Stimulated activated CD4-positive, alpha-beta T cell treated with anti-CD3 and anti-CD28 coated beads, Interleukin-12 subunit alpha, Interleukin-12 subunit beta, amount 100 ng/mL, for 48 hours (primary cell): ENCODE measurements at places on chromosomes 5 and 9.

- DNase-seq: no peak
These were observed 3.4 kb downstream of the SLC6A19 start for GRCh38 chr5:1204693-1205242.

DNA sequence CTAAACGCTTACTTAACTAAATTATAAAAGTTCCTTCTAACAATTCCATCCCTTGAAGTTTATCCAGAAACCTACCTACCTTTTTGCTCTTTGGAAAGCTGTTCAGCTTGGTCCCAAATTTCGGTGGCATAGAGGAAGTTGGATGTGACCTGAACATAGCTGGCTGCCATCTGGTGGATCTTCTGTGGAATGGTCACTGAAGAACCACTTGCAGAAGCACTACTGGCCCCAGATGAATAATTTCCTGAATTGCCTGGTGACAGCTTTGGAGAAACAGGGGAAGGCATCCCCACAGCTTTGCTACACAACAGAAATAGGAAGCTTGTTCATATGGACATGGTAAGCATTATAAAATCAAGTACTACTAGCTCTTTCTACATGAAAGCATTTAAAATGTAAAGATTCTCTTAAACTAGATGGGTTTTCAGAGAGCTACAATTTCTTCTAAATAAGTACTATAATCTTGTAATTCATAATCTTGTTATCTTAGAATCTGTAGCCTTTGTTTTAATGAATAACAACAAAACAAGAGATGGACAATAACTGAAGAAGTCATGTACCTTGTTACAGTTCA lies 9.9 kb downstream of the LEAP2 start:
- no peak for DNase-seq

- DNase-seq: no peak
These were observed 242.1 kb downstream of the FSTL4 start for GRCh38 chr5:133370036-133370831.

DNA sequence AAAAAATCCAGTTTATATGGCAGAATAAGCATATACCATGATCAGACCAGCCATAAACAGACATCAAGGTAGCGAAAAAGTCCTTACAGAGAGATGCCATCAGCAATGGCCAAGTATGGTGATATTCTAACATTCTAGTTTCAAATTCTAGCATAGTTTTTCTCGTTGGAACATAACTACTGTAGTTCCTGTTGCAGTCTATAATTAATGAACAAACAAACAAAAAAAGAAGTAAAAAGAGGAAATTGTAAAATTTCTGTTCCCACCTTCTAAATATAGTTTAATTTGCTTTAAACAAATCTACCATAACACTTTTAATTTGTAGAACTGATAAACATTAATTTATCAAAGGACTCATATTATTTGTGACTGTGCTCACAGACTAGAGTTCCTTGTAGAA lies 9.9 kb upstream of the CD180 start:
- no peak for DNase-seq

GRCh38 chr9:92008041-92008440 lies 58.0 kb upstream of the ROR2 start:
- no peak for DNase-seq

DNA sequence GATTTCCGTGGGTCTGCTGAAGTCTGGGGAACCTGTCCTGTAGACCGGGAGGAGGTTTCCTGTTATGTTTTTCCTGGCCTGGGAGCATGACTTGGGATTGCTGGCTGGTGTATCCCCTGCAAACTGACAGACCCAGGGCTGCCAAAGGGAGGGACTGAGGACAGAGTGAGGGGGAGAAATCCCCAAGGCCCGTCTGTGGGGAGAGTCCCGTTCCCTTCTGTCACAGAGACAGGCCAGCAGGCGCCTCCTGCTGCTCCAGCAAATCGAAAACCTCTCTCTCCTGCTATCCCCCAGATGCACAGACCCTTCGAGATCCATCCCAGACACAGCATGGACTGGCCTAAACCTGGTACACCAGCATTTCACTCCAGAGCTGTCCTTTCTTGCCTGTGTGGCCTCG lies 56.2 kb upstream of the ALDH1B1 start:
- DNase-seq: no peak

- DNase-seq: no peak
These were observed 22.5 kb upstream of the ARL14EPL start for GRCh38 chr5:116009806-116010205.

GRCh38 chr5:83496626-83497025 lies 25.1 kb downstream of the VCAN start:
- no peak for DNase-seq
